ENCODE measurements at places on chromosomes 11 and 22. TPM values are rescaled to one million over a fixed set of nuclear protein-coding genes. Genes with fewer than 3 reads are reported as not detected.

- H3K4me3 ChIP-seq = no peak overlapping the region
- no peaks in the 10 kb centered on the region for H3K36me3 ChIP-seq
- no peaks in the 10 kb centered on the region for H3K4me1 ChIP-seq
- no peaks in the 10 kb centered on the region for H3K27me3 ChIP-seq
- no peak overlapping the region for H3K27ac ChIP-seq
These were observed 238.5 kb downstream of the METTL15 start for GRCh38 chr11:28346721-28347120.

Gene SPINDOC
- 11.1 TPM for total RNA-seq

DNA sequence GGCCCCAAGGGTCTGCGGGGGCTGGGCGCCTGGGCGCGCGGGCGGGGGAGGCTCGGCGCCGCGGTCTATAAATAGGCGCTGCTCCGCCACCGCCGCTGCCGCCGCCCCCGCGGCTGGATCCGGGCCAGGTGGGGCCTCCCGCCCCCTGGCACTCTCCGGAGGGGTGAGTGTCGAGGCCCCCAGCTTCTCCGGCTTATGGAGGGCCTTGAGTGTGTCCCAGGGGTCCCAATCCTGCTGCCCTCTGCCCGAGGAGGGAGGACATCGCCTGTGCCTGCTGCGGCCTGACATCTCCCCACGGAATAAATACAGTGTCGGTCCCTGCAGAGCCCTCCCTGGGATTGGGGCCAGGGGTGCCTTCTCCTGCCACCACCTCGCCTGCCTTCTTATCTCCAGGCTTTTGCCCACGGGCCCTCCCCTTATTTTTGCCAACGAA, 4.3 kb upstream of the GP1BB start:
- no peak for DNase-seq
- peaks cover 27% of the 10 kb centered on the region for H3K4me1 ChIP-seq
- H3K27ac ChIP-seq = no peak overlapping the region
- H3K27me3 ChIP-seq = peaks cover 3% of the 10 kb centered on the region
- no peaks in the 10 kb centered on the region for H3K36me3 ChIP-seq

GRCh38 chr11:721741-722345, 15.8 kb downstream of the EPS8L2 start:
- DNase-seq = peak; percentile 49
- H3K4me1 ChIP-seq = peaks cover 48% of the 10 kb centered on the region
- no peaks in the 10 kb centered on the region for H3K36me3 ChIP-seq
- H3K27me3 ChIP-seq = no peaks in the 10 kb centered on the region

DNA sequence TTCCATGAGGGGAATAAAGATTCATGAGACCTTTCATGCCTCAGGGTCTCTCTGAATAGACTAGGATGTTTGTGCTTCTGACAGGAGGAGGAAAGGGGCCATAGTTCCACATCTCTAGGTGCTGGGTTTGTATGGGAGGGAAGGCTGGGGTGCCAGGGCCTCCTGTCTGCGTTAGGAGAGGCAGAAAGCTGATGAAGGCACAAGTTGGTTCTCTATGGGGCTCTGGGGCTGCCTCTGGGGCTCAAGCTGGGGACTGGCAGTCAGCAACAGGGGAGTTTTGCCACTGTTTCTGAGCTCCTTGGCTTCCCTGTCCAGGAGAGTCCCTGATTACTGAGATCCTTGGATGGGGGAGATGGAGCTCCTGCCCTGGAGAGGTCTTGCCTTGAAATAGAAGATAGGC, 4.1 kb downstream of the KCNE3 start:
- no peak overlapping the region for H3K27ac ChIP-seq
- DNase-seq = no peak
- no peak overlapping the region for H3K4me3 ChIP-seq

GRCh38 chr11:67271541-67272284, 5.4 kb downstream of the GRK2 start:
- H3K4me1 ChIP-seq = peaks cover 95% of the 10 kb centered on the region
- peaks cover 14% of the 10 kb centered on the region for H3K36me3 ChIP-seq
- H3K4me3 ChIP-seq = peak overlapping the region; percentile 91

DNA sequence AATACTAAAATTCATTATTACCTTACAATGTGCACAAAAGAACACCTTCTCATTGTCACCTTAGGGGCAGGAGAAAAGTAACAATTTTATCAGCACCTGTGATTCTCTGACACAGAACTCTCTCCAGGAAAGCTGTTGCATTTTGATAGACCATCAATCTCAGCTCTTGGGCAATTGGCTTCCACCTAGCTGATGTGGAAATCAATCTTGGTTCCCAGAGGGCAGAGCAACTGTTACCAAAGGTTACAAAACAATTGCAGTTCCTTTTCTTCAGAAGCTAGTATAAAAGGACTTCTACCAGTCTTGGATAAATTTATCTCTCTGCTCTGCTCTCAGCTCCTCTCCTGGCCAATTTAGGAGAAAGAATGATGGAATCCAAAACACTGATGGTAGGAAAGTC, 157.8 kb upstream of the DDI1 start:
- no peaks in the 10 kb centered on the region for H3K36me3 ChIP-seq
- H3K4me1 ChIP-seq = no peaks in the 10 kb centered on the region
- no peak overlapping the region for H3K4me3 ChIP-seq
- DNase-seq = no peak
- H3K27ac ChIP-seq = no peak overlapping the region

Gene SYTL2
- total RNA-seq = 40.0 TPM

Gene SYCE3
- not detected for total RNA-seq

Gene DEUP1
- not detected for total RNA-seq

Gene HBB
- total RNA-seq = 2.7 TPM

DNA sequence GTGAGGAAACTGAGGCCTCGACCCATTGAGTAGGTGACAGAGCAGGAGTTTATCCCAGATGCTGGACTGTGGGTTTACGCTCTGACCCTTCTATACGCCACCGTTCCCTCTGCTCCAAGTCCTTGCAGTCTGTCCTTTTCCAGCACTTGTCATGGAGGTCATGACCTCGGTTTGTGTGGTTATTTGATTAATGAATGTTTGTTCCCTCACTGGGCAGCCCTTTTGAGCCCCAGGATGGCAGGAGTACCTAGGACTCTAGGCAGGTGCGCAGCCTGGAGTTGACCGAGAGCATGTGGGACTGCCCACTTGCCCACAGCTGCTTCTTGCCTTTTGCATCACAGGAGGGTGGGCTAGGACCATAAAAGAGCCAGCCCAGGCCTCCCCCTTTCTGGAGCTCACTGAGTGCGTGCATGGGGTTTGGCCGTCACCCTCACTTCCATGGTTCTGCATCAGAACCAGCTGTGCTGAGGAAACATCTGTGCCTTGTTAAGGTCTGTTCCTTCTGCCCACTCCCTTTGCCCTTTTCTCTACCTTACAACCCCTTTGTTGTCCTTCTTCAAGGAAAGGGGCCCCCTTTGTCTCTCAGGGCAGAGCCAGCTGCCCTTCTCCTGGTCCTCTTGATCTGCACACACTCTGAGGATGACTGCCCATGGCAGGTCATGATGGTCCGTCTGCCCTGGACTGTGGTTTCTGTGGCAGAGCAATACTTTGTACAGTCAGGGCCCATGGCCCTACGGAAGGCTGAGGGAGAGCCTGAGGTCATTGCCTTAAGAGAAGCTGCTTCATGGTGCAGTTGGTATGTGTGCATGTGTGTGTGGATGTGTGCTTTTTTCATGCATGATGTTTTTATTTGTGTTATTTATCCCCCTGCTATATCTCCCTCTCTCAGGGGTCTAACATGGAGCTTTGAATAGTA, 38.2 kb downstream of the BMAL1 start:
- DNase-seq = no peak
- no peak overlapping the region for H3K27ac ChIP-seq
- H3K4me1 ChIP-seq = peaks cover 39% of the 10 kb centered on the region
- H3K4me3 ChIP-seq = no peak overlapping the region
- no peaks in the 10 kb centered on the region for H3K27me3 ChIP-seq
- peaks cover 18% of the 10 kb centered on the region for H3K36me3 ChIP-seq

DNA sequence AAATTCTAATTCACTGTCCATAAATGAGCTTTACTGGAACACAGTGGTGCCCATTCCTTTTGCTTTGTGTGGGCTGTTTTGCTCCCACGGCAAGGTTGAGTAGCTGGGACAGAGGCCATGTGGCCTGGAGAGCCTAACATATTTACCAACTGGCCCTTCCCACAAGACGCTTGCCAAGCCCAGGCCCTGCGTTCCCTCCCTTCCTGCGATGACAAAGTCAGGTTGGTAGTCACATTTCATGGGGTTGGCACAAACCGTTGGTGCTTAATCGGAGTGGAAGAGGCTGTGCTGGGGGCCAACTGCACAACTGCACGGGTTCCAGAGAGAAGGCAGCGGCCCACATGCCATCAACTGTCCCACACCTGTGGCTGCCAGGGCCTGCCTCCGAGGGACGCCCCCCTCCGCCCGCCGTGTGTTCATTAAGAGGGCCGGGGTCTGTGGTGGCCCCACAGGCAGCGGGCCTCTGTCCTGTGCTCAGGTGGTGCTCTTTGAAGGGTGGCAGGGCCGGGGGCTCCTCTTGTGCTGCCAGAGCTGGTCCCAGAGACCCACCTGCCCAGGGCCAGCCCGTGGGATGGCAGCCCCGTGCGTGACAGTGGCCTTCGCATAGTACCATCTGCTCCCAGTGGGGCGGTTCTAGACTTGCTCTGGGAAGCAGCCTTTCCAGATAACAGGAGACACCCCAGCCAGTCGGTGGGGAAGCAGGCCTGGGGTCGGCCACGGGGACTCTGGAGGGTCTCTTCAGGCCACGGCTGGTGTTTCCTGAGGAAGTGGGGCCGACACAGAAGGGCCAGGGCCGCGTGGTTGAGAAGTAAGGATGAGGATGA, 81.5 kb upstream of the CLDN5 start:
- no peak for DNase-seq
- H3K27me3 ChIP-seq = no peaks in the 10 kb centered on the region
- H3K27ac ChIP-seq = no peak overlapping the region
- H3K4me1 ChIP-seq = peaks cover 34% of the 10 kb centered on the region
- no peak overlapping the region for H3K4me3 ChIP-seq

Gene TUT1
- total RNA-seq = 22.0 TPM

GRCh38 chr22:18070556-18071306, 7.1 kb upstream of the PEX26 start:
- DNase-seq = no peak
- H3K4me1 ChIP-seq = no peaks in the 10 kb centered on the region
- H3K27me3 ChIP-seq = peaks cover 12% of the 10 kb centered on the region
- no peak overlapping the region for H3K27ac ChIP-seq
- H3K4me3 ChIP-seq = no peak overlapping the region

DNA sequence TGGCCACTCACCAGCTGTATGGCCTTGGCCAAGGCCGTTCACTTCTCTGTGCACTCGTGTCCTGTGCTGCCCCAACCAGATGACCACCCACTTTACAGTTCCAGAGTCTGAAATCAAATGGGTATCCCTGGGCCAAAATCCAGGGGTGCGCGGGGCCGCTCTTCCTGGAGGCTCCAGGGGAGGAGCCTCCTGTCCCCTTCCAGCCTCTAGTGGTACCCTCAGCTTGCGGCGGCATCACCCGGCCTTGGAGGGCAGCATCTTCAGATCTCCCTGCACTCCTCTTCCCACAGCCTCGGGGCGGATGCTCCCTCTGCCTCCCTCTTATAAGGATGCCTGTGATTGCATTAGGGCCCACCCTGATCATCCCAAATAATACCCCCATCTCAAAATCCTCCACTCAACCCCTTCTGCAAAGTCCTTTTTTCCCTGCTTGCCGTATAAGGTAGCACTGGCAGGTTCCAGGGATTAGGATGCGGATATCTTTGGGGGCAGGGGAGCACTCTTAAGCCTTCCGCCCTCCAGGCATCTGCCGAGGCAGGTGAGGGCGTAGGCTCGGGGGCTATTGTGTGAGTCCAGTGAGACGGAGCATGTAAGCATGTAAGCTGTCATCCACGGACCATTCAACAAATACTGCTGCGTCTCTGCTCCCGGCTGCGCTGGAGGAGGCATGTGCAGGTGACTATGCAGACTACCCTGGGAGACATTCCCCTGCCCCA, 24.4 kb upstream of the SHISAL1 start:
- H3K36me3 ChIP-seq = no peaks in the 10 kb centered on the region
- H3K4me3 ChIP-seq = no peak overlapping the region
- no peaks in the 10 kb centered on the region for H3K27me3 ChIP-seq
- no peak overlapping the region for H3K27ac ChIP-seq
- no peak for DNase-seq
- no peaks in the 10 kb centered on the region for H3K4me1 ChIP-seq

Gene FREY1
- total RNA-seq = 1.8 TPM

DNA sequence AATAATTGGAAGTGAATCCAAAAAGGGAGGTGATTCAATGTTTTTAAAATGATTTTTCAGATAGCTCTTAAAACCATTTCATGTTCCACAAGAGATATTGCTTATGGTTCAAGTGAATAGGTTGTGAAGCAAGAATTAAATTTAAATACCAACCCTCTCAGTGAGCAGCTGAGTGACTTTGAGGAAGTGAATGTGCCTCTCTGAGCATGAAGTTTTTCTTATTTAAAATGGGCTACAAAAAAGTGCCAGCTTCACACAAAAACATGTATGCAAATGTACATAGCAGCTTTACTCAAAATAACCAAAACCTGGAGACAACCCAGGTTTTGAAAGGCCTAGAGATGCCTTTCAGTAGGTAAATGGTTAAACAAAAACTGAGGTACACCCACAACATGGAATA, 35.5 kb upstream of the GAB4 start:
- H3K27me3 ChIP-seq = peaks cover 4% of the 10 kb centered on the region
- H3K4me3 ChIP-seq = no peak overlapping the region
- no peak overlapping the region for H3K27ac ChIP-seq
- H3K4me1 ChIP-seq = no peaks in the 10 kb centered on the region

Gene WNT11
- total RNA-seq = not detected

GRCh38 chr11:99422581-99423427, 402.1 kb downstream of the CNTN5 start:
- no peaks in the 10 kb centered on the region for H3K4me1 ChIP-seq
- no peaks in the 10 kb centered on the region for H3K27me3 ChIP-seq
- no peak overlapping the region for H3K27ac ChIP-seq
- H3K4me3 ChIP-seq = no peak overlapping the region
- DNase-seq = no peak
- H3K36me3 ChIP-seq = no peaks in the 10 kb centered on the region

- H3K36me3 ChIP-seq = no peaks in the 10 kb centered on the region
- no peak overlapping the region for H3K4me3 ChIP-seq
- no peak overlapping the region for H3K27ac ChIP-seq
- no peak for DNase-seq
These were observed 330.4 kb downstream of the BRD1 start for GRCh38 chr22:49497266-49497665.

Gene GLYATL1
- not detected for total RNA-seq

DNA sequence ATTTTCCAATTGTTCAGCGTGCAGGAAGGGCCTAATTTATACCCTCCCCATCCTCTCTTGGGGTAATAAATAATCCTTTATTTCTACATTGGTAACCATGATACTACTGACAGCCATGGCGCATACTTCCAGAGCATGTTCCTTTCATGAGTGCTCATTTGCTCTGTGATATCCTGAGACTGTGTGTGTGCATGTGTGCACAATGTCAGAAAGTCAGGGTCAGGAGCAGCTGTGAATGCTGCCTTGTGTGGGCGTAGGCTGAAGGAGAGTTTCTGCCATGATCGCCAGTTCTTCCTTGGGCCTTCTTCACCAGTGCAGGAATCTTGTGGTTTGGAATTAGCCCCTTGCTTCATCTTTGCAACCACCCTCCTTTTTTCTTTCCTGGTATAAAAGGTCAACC, 10.2 kb downstream of the TUBA8 start:
- no peaks in the 10 kb centered on the region for H3K27me3 ChIP-seq
- H3K4me3 ChIP-seq = no peak overlapping the region
- no peaks in the 10 kb centered on the region for H3K4me1 ChIP-seq
- no peak overlapping the region for H3K27ac ChIP-seq

Gene CHRM1
- not detected for total RNA-seq
